Ascending aorta (tissue), 2 donors: ENCODE measurements at places on chromosomes 2 and 18.

DNA sequence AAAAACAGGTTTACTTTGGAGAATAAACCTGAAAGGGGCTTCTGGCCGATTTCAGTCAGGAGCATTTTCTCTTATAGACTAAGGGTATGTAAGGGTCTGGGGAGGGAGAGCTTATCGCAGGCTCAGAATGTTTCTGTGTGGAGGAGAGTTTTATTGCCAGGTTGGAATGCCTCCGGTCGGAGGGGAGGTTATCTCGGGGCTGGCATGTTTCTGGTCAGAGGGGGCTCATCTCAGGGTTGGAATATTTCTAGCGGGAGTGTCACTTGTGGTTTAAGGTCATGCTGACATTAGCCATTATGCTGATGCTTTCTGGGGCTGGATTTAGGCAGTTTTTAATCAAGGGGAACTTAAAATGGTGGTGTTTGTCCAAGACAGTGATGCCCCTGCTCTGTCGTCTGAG is 333.6 kb downstream of the METTL4 start:
- no peak overlapping the region for H3K4me3 ChIP-seq
- H3K27ac ChIP-seq, result no peak overlapping the region
- H3K27me3 ChIP-seq, result no peaks in the 10 kb centered on the region
- DNase-seq, result no peak

DNA sequence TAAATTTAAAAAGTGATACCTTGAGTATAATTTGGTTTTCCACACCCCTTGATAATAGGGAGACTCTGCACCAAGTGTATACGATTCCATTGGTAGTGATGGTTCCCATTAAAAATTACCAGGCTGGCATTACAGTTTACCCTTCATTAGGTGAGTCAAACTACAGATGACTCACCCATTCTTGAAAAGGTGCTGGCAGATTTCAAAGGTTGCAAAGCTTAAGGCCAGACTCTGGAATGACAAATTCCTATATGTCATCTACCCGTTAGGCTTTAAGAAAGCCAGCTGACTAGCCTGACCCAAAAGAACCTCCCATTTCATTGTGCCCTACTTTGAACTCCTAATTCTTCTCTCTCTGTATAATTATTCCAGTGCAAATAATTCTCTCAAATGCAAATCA is 124.4 kb downstream of the LRRTM4 start:
- DNase-seq, result no peak
- H3K36me3 ChIP-seq, result no peaks in the 10 kb centered on the region
- no peak overlapping the region for H3K27ac ChIP-seq
- H3K27me3 ChIP-seq, result no peaks in the 10 kb centered on the region

- no peak overlapping the region for H3K27ac ChIP-seq
- H3K4me1 ChIP-seq, result no peaks in the 10 kb centered on the region
- no peaks in the 10 kb centered on the region for H3K27me3 ChIP-seq
- H3K36me3 ChIP-seq, result no peaks in the 10 kb centered on the region
These were observed 84.5 kb upstream of the NOSTRIN start for GRCh38 chr2:168717790-168718502.

DNA sequence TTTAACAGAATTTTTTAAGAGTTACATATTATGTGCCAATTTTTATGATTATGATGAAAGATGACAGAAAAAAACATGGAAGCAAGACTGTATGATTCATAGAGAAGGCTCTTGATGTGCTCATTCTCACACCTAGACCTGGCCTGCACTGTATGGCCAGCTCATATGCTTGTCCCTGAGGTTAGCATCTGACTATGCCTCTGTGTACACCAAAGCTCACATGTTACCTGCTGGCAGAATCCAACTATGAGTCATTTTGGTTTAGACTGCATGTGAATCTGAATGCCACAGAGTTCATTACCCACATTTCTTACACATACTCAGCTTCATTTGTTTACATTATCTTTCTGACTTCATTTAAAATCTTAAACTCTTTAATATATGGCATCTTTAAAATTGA is 139.0 kb downstream of the DSC3 start:
- H3K36me3 ChIP-seq, result no peaks in the 10 kb centered on the region
- no peak overlapping the region for H3K27ac ChIP-seq
- H3K4me1 ChIP-seq, result no peaks in the 10 kb centered on the region
- no peak for DNase-seq
- no peaks in the 10 kb centered on the region for H3K27me3 ChIP-seq
- H3K4me3 ChIP-seq, result no peak overlapping the region

GRCh38 chr18:34631093-34631966 is 78.8 kb upstream of the DTNA start:
- no peaks in the 10 kb centered on the region for H3K27me3 ChIP-seq
- H3K4me3 ChIP-seq, result no peak overlapping the region
- DNase-seq, result no peak

GRCh38 chr2:101697124-101698013 is at the start of gene MAP4K4:
Gene MAP4K4, plus strand, starts transcription at chr2:101697707. Its CDS starts 374 bp downstream, at chr2:101698081.
- DNase-seq, result no peak
- no peaks in the 10 kb centered on the region for H3K36me3 ChIP-seq
- H3K27ac ChIP-seq, result peak within 1 kb of the TSS; percentile 88
- no peaks in the 10 kb centered on the region for H3K4me1 ChIP-seq

- H3K36me3 ChIP-seq, result no peaks in the 10 kb centered on the region
- DNase-seq, result no peak
- H3K4me1 ChIP-seq, result peaks cover 2% of the 10 kb centered on the region
- no peak overlapping the region for H3K4me3 ChIP-seq
- H3K27me3 ChIP-seq, result no peaks in the 10 kb centered on the region
These were observed 1.0 kb upstream of the B3GNT7 start for GRCh38 chr2:231394211-231395141.

GRCh38 chr18:78807668-78808067 is 171.9 kb upstream of the SALL3 start:
- no peaks in the 10 kb centered on the region for H3K27me3 ChIP-seq
- no peaks in the 10 kb centered on the region for H3K4me1 ChIP-seq
- no peaks in the 10 kb centered on the region for H3K36me3 ChIP-seq
- no peak overlapping the region for H3K4me3 ChIP-seq
- no peak for DNase-seq

DNA sequence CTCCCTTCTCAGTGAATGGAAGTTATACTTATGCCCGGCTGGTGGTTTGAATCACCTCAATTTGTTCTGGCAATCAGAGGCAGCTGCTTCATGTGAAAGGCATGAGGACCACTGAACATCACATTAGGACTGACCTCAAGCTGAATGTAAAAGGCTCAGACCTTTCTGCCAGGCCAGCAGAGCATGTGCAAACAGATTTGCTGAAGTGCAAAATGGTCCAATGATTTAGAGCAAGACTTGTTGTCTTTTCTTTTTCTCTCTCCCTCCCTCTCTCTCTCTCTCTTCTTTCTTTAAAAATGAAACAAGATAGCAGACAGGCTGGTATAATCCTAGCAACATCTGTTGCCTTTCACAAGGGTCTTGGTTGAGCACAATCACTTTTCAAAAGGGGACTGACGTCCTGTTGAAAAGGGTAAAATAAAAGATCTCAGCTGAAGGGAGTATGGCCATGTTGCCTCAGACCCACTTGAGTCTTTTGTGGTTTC is 13.3 kb upstream of the CDH7 start:
- H3K27me3 ChIP-seq, result no peaks in the 10 kb centered on the region
- no peaks in the 10 kb centered on the region for H3K4me1 ChIP-seq
- H3K27ac ChIP-seq, result no peak overlapping the region

GRCh38 chr2:233772583-233772982 is 5.5 kb upstream of the MROH2A start:
- H3K36me3 ChIP-seq, result no peaks in the 10 kb centered on the region
- H3K4me1 ChIP-seq, result no peaks in the 10 kb centered on the region
- H3K27ac ChIP-seq, result no peak overlapping the region
- no peak for DNase-seq
- H3K27me3 ChIP-seq, result no peaks in the 10 kb centered on the region

DNA sequence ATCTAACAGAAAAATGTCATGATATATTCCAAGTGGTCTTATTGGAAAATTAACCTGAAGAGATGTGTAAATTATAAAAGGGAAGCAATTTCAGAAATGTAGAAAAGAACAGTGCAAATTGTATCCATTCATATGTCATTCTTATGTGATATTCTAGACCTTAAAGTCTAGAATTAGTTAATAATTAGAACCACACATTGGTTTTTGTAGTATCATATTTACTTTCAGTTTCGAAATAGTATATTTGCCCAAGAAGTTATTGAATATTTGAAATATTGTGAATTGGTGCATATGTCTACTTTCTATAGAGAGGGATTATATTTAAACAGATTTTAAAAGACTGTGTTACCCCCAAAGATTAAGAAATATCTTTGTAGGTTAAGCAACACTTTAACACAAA is 1348.6 kb upstream of the ACVR2A start:
- H3K27ac ChIP-seq, result no peak overlapping the region
- no peak overlapping the region for H3K4me3 ChIP-seq
- H3K4me1 ChIP-seq, result no peaks in the 10 kb centered on the region
- no peaks in the 10 kb centered on the region for H3K27me3 ChIP-seq

DNA sequence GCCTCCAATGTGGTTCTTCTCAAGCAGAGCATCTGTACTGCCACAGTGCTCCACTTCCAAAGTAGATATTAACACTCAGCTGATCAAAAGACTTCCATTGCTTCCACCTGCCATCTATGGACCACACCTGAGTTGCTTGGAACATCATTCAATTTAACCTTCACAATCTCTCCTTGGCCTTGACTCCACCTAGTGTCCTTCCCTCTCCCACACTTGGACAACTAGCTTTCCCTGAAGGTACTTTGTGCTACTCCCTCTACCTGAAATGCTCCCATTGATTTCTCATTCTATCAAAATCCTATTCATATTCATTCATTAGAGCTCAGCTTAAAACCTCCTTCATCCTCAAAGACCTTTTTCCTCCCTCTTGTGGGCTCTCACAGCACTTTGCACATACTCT is 48.7 kb downstream of the SOWAHC start:
- no peaks in the 10 kb centered on the region for H3K36me3 ChIP-seq
- H3K4me3 ChIP-seq, result no peak overlapping the region
- no peak for DNase-seq
- peak overlapping the region; percentile 20 for H3K27ac ChIP-seq
- H3K27me3 ChIP-seq, result no peaks in the 10 kb centered on the region

GRCh38 chr18:23723121-23723520 is 33.9 kb downstream of the LAMA3 start:
- DNase-seq, result no peak
- no peaks in the 10 kb centered on the region for H3K4me1 ChIP-seq
- H3K36me3 ChIP-seq, result no peaks in the 10 kb centered on the region
- no peaks in the 10 kb centered on the region for H3K27me3 ChIP-seq

GRCh38 chr2:179449010-179449409 is 184.4 kb upstream of the SESTD1 start:
- no peaks in the 10 kb centered on the region for H3K36me3 ChIP-seq
- DNase-seq, result no peak
- no peak overlapping the region for H3K4me3 ChIP-seq
- no peaks in the 10 kb centered on the region for H3K4me1 ChIP-seq
- no peaks in the 10 kb centered on the region for H3K27me3 ChIP-seq

DNA sequence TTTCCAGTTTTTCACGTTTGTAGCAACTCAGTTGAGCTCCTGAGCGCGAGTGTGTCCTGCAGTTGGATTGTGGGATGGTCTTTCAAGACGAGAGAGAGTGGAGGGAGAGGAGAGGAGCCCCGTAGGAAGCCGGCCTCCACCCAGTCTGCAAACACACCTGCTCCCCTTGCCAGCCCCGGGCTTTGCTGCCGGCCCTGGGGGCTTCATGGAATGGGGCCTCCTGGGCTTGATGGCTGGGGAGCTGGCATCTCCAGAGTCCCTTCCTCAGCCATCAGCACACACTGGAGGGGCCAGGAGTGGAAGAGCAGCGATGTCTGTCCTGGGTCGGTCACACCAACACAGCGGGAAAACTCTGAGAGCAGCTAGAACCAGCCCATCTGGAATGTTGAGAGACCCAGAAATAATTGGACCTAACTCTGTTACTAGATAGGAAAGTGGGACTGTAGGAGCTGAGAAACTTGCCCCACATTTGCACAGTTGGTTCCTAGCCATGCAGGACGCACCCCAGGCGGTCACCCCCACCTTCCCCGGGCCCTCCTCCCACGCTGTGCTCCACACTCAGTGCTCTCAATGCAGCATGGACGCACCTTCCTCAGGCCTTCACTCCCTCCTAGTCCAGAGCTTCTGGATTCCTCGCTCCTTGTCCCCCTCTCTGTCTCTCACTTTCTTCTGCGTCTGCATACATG is 69.6 kb downstream of the PTGR3 start:
- no peaks in the 10 kb centered on the region for H3K4me1 ChIP-seq
- no peak overlapping the region for H3K27ac ChIP-seq
- no peak for DNase-seq
- no peaks in the 10 kb centered on the region for H3K36me3 ChIP-seq

GRCh38 chr2:108067820-108068405 is 81.6 kb downstream of the SLC5A7 start:
- no peak for DNase-seq
- no peaks in the 10 kb centered on the region for H3K36me3 ChIP-seq
- H3K4me1 ChIP-seq, result no peaks in the 10 kb centered on the region

- no peak overlapping the region for H3K27ac ChIP-seq
- DNase-seq, result no peak
- no peaks in the 10 kb centered on the region for H3K4me1 ChIP-seq
- H3K4me3 ChIP-seq, result no peak overlapping the region
- no peaks in the 10 kb centered on the region for H3K27me3 ChIP-seq
These were observed 54.7 kb upstream of the SP5 start for GRCh38 chr2:170660409-170660808.

DNA sequence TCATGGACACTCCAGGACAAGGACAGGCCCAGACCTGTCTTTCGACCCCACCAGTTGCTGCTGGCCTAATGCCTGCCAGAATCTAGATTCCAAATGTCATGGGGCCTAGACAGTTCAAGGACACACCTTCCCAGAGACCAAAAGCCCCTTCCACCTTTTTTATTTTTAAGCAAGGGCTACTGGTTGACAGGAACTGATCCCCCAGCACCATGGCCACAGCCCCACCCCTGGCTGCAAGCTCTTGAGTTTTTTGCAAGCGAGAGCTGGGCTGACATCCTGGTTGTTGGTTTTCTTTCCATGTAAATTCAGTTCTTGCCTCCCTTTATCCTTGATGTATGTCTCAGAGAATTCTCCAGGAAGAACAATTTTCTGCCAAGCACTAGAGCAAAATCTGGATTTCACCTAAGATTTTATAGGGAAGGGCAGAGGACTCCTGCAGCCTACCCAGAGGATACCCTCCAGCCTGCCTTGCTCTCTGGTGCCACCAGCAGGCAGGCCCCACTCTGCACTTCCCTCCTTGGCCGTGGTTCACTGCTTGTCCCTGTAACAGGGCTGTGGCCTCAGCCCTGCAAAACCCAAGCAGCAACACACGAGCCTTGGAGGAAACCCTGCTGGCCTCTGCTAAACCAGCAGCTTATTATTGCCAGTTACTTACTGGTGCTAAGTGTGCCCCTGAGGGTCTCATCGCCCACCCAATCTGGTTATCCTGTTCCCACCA is 97.7 kb downstream of the TWIST2 start:
- H3K4me3 ChIP-seq, result no peak overlapping the region
- peak; percentile 76 for DNase-seq
- H3K27me3 ChIP-seq, result no peaks in the 10 kb centered on the region
- no peaks in the 10 kb centered on the region for H3K4me1 ChIP-seq
- no peaks in the 10 kb centered on the region for H3K36me3 ChIP-seq
- no peak overlapping the region for H3K27ac ChIP-seq
